ENCODE measurements at places on chromosomes 5 and 9. TPM values are rescaled to one million over a fixed set of nuclear protein-coding genes. Genes with fewer than 3 reads are reported as not detected.

- no peak for DNase-seq
- no peaks in the 10 kb centered on the region for H3K36me3 ChIP-seq
- H3K4me1 ChIP-seq, result peaks cover 4% of the 10 kb centered on the region
- no peak overlapping the region for H3K27ac ChIP-seq
Observed at GRCh38 chr9:72217306-72217842, 68.1 kb downstream of the GDA start.

DNA sequence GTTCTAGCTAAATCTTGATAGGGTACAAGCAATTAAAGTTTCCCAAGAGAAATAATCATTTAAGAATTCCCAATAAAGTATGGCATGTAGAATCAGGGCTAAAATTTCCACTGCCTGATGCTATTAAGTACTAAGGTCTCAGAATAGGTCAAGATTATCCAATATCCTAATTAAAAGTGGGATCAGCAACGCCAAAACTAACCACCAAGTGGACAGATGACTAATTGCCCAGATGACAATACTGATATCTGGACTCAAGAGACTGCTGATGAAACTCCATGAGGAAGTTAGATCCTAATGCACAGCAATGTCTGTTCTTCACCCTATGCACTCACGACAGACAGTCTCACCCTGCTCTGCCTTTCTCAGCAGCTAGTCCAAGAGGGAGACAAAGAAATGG lies 14.3 kb downstream of the DEPDC1B start:
- DNase-seq, result no peak
- H3K4me3 ChIP-seq, result no peak overlapping the region
- H3K36me3 ChIP-seq, result no peaks in the 10 kb centered on the region

The C9orf40 gene
- total RNA-seq, result 4.2 TPM

The NRG2 gene
- total RNA-seq, result 12.3 TPM

GRCh38 chr5:78755822-78756429 lies 107.4 kb upstream of the LHFPL2 start:
- DNase-seq, result no peak
- H3K36me3 ChIP-seq, result no peaks in the 10 kb centered on the region
- no peaks in the 10 kb centered on the region for H3K27me3 ChIP-seq

GRCh38 chr9:13439685-13440476 lies 160.4 kb upstream of the MPDZ start:
- no peaks in the 10 kb centered on the region for H3K4me1 ChIP-seq
- H3K27me3 ChIP-seq, result peaks cover 8% of the 10 kb centered on the region
- no peak for DNase-seq

GRCh38 chr5:139272471-139273321 lies 20.8 kb upstream of the MATR3 start:
- H3K4me1 ChIP-seq, result peaks cover 13% of the 10 kb centered on the region
- peak; percentile 85 for DNase-seq
- H3K27ac ChIP-seq, result peak overlapping the region; percentile 87
- H3K27me3 ChIP-seq, result no peaks in the 10 kb centered on the region

DNA sequence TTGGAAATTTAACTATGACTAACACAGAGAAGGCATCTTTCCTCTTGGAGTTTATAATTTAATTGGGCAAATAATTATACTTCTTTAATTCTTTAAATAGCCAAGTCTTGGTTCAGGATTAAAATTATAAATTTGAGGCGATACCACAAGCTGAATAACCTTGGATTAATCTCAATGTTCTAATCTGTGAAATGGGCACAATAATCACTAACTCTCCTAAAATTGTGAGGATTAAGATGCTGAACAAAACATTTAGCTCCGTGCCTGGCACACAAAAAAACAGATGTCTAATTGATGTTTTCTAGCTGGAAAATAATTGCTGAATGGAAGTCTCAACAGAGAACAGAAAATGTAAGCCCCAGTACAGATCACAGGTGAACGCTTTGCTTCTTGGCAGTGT lies 69.7 kb upstream of the TRIM32 start:
- no peak overlapping the region for H3K4me3 ChIP-seq
- no peaks in the 10 kb centered on the region for H3K27me3 ChIP-seq
- H3K4me1 ChIP-seq, result no peaks in the 10 kb centered on the region
- no peak for DNase-seq
- no peaks in the 10 kb centered on the region for H3K36me3 ChIP-seq
- H3K27ac ChIP-seq, result no peak overlapping the region

The DPYSL3 gene
- 107 TPM for total RNA-seq

- H3K4me1 ChIP-seq, result peaks cover 29% of the 10 kb centered on the region
- H3K4me3 ChIP-seq, result no peak overlapping the region
- no peaks in the 10 kb centered on the region for H3K36me3 ChIP-seq
- DNase-seq, result no peak
- H3K27ac ChIP-seq, result no peak overlapping the region
Observed at GRCh38 chr9:86349271-86349670, 4.9 kb downstream of the TUT7 start.

GRCh38 chr5:131259326-131259725 lies 4.5 kb upstream of the CDC42SE2 start:
- no peak overlapping the region for H3K4me3 ChIP-seq
- peaks cover 5% of the 10 kb centered on the region for H3K4me1 ChIP-seq
- H3K27me3 ChIP-seq, result no peaks in the 10 kb centered on the region
- no peaks in the 10 kb centered on the region for H3K36me3 ChIP-seq
- no peak for DNase-seq

GRCh38 chr9:35845824-35846771 lies 17.1 kb downstream of the TMEM8B start:
- DNase-seq, result no peak
- H3K4me3 ChIP-seq, result no peak overlapping the region
- H3K27me3 ChIP-seq, result no peaks in the 10 kb centered on the region
- H3K36me3 ChIP-seq, result no peaks in the 10 kb centered on the region
- peaks cover 32% of the 10 kb centered on the region for H3K4me1 ChIP-seq

The DND1 gene
- total RNA-seq, result 4.9 TPM

GRCh38 chr5:66518753-66519152 lies 77.4 kb upstream of the MAST4 start:
- no peak for DNase-seq
- no peak overlapping the region for H3K4me3 ChIP-seq
- no peak overlapping the region for H3K27ac ChIP-seq
- H3K36me3 ChIP-seq, result no peaks in the 10 kb centered on the region
- no peaks in the 10 kb centered on the region for H3K27me3 ChIP-seq
- H3K4me1 ChIP-seq, result no peaks in the 10 kb centered on the region

- no peaks in the 10 kb centered on the region for H3K36me3 ChIP-seq
- no peaks in the 10 kb centered on the region for H3K27me3 ChIP-seq
- no peak overlapping the region for H3K4me3 ChIP-seq
- no peak for DNase-seq
- peaks cover 14% of the 10 kb centered on the region for H3K4me1 ChIP-seq
Observed at GRCh38 chr9:69474821-69475220, 149.8 kb downstream of the ENTREP1 start.

The MYO10 gene
- total RNA-seq, result 51.6 TPM

- peaks cover 14% of the 10 kb centered on the region for H3K4me1 ChIP-seq
- H3K4me3 ChIP-seq, result peak overlapping the region; percentile 52
- peak; percentile 99 for DNase-seq
- no peaks in the 10 kb centered on the region for H3K36me3 ChIP-seq
Observed at GRCh38 chr5:134466241-134467069, 54.8 kb upstream of the CDKN2AIPNL start.

The ARHGEF39 gene
- 1.6 TPM for total RNA-seq

The KIF24 gene
- total RNA-seq, result 6.8 TPM

- no peak overlapping the region for H3K4me3 ChIP-seq
- H3K36me3 ChIP-seq, result no peaks in the 10 kb centered on the region
- H3K27ac ChIP-seq, result peak overlapping the region; percentile 87
- DNase-seq, result no peak
- no peaks in the 10 kb centered on the region for H3K27me3 ChIP-seq
Observed at GRCh38 chr5:172897481-172898217, 61.6 kb upstream of the RPL26L1 start.

DNA sequence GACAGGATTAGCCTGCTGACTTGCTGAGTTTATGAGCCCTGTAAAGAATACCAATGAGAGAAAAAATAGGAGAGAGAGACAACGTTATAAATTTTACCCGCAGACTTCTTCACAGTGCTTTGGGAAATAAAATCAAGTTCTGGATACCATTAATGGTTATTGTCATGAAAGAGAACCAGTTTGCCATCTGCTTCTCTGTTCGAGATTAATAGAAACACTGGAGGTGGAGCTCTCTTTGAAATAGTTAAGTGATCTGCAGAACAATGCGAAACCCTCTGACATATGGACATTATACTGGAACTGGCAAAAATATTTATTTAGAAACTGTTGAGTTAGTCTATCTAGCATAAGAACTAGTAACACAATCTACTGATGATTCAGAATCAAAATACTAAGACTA lies 500.7 kb downstream of the CDH12 start:
- no peaks in the 10 kb centered on the region for H3K27me3 ChIP-seq
- no peak for DNase-seq
- H3K4me3 ChIP-seq, result no peak overlapping the region
- H3K4me1 ChIP-seq, result no peaks in the 10 kb centered on the region

DNA sequence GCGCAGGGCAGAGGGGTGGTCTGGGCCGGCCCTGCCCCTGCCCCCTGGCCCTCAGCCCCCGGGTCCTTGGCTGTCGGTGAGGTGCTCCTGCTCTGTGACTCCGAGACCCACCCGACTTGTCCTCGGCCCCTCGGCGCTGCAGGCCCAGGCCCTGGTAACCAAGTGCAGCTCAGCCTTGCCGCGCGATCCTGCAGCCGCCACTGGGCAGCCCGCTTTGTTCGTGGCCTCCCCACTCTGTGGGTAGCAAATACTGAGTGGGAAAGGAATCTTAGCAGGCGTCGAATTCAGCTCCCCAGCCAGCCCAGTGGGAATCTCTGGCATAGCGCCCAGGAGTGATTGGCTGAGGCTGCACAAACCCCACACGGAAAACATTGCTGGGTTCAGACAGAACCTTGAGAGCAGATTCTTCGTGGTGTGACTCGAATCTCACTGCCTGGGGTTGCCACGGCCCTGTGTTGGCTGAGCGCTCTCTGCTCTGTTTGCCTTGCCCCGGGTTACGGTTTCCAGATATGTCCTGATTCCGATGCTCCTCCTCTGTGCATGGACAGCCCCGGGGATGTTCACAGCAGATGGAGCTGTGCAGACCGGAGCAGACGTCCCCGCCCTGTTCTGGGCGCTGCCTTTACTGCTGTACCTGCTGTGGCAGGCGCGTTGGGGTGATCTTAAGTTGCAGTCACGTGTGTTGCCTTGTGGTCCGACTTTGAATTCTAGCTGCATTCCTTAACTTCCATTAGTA lies 13.4 kb upstream of the EXOC3 start:
- no peak overlapping the region for H3K4me3 ChIP-seq
- H3K27me3 ChIP-seq, result no peaks in the 10 kb centered on the region
- H3K4me1 ChIP-seq, result peaks cover 20% of the 10 kb centered on the region
- H3K36me3 ChIP-seq, result no peaks in the 10 kb centered on the region
- peak; percentile 44 for DNase-seq

The UNC13B gene
- 59.8 TPM for total RNA-seq

- DNase-seq, result peak; percentile 76
Observed at GRCh38 chr5:59810041-59810440, 83.5 kb downstream of the PDE4D start.

GRCh38 chr5:33937017-33937706 lies 976 bp downstream of the RXFP3 start:
- H3K27ac ChIP-seq, result no peak overlapping the region
- no peak overlapping the region for H3K4me3 ChIP-seq
- H3K36me3 ChIP-seq, result no peaks in the 10 kb centered on the region
- DNase-seq, result no peak
- H3K27me3 ChIP-seq, result peaks cover 65% of the 10 kb centered on the region

- H3K27ac ChIP-seq, result peak overlapping the region; percentile 76
- DNase-seq, result peak; percentile 61
- peaks cover 55% of the 10 kb centered on the region for H3K4me1 ChIP-seq
- H3K36me3 ChIP-seq, result no peaks in the 10 kb centered on the region
- no peaks in the 10 kb centered on the region for H3K27me3 ChIP-seq
- H3K4me3 ChIP-seq, result no peak overlapping the region
Observed at GRCh38 chr9:133141833-133142595, 21.0 kb upstream of the RALGDS start.

The IL5 gene
- not detected for total RNA-seq

DNA sequence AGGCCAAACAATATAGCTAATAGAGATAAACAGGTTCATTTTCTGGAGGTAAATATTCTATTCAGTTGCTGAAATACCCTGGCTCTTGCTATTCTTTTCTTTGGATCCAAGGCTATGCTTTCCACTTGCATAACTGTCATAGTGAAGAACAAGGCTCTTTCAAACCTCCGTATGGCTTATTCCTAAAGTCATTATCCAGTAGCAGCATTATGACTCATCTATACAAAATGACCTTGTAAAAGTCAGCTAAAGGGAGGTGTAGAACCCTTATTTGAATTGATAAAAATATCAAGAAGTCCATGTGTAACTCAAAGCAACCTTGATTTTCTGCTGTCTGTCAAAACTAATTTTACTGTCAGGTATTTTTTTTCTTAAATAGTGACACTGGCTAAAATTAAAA lies 447.8 kb downstream of the PLK2 start:
- H3K4me1 ChIP-seq, result no peaks in the 10 kb centered on the region
- H3K27me3 ChIP-seq, result no peaks in the 10 kb centered on the region
- no peaks in the 10 kb centered on the region for H3K36me3 ChIP-seq
- DNase-seq, result no peak

Data from transverse colon (tissue), 4 donors.